ENCODE measurements at places on chromosomes 3 and 15.
A peak's percentile ranks its signal among the peaks of the same experiment; 100 is the strongest.

DNA sequence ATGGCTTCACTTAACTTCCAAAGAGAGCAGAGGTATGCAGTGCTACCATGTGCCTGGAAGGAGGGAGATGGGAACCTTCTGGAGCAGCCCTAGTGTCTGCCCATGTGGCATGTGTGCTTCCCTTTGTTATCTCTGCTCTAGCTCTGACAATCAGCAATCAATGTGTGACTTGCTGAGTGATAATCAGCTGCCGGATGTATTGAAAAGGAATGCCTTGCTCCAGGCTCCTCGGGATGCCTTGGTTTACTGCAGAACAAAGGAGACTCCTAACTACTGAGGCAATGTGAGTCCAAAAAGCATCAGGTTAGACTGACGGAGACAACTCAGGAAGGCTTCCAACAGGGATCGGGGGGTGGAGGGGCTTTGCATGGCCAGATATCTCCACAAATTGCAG, 36.0 kb upstream of the CORO2B start:
- DNase-seq, result no peak

DNA sequence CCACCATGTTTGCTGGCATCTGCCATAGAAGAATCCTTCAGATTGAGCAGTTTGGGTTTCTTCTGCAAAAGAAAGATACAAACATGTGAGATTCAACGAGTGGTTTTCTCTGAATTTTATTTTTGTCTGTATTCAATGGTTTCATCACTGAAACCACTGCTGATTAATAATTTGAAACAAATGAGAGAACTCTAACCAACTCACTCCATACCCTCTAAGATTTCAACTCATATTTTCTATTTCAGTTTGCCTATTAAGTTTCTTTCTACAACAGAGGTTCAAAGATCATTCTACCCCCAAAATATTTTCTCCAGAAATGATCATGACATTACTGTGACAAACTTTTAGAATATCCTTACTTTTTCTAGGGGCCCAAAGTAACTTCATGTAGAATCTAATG, 38.7 kb upstream of the MAN2C1 start:
- DNase-seq, result no peak

- DNase-seq, result no peak
Observed at GRCh38 chr3:73188707-73189106, 127.2 kb downstream of the EBLN2 start.

DNA sequence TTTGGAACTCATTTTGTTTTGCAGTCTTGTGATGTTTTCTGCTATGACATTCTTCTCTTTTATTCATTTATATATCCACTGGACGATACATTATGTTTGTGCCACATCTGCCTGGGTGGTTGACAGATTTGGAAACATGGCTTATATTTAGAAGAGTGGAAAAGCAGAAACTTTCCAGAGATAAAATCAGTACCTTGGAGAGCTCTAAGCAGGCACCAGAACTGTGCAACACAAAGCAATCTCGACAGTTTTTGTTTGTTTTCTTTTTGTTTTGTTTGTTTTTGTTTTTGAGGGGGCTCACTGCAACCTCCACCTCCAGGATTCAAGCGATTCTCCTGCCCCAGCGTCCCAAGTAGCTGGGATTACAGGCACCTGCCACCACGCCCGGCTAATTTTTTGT, 45.5 kb downstream of the SYN2 start:
- DNase-seq, result no peak

GRCh38 chr3:116770815-116771450, 61.4 kb downstream of the TUSC7 start:
- DNase-seq, result peak; percentile 84

- no peak for DNase-seq
Observed at GRCh38 chr3:195802261-195802701, 9.4 kb downstream of the MUC4 start.

DNA sequence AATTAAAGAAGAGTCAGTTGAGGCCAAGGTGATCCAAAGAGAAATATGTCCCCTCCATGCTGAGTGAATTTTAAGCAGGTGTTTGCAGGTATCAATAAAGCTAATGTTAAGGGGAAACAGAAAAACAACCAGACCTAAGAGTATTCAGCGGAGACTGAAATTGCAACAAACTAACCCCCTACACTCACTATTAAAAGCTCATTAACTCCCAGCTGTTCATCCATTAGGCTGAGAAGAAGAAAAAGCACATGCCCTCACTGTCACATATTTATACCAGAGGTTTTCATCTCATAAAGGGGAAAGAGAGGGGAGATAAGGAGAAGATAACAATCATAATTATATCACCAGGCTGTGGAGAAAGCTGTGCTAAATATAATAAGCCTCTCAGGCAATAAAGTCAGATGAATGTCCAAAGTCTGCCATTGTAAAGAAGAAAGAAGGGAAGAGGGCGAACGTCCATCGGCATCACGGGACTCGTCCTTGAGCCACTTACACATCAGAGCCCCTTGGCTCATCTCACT, 145.2 kb downstream of the TAFA4 start:
- DNase-seq, result no peak

DNA sequence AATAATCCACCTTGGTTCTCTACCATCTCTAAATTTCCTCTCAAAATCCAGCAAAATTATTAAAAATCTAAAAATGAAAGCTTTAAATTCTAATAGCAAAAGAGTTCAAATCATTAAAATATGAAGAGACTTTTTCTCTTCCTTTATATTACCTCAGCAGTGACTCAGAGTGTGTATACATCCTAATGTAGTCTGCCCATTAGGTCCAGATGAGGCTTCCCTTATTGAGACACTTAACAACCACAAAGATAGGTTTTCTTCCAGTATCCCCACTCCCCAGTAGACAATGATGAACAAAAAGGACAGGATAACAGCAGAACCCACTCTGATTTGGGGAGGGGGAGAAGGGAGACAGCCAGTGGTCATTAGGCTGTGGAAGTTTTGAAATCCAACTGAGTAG, 61.5 kb upstream of the DCBLD2 start:
- no peak for DNase-seq

DNA sequence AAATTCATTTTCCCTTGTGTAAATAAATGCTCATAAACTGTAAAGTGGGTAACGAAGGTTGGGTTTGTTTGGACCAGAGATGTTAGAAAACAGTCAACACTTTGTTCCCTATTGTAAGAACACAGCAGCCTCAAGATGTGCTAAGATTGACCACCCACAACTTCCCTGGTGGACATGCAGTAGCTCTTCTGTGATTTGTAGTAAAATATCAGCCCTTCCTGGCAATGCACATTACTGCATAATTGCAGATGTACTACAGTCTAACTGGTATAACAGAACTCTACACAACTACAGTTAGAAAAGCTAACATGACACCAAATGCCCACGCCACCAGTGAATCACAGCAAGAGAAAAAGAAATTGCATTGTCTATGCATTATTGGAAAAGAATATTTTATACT, 129.4 kb downstream of the FGF12 start:
- no peak for DNase-seq

GRCh38 chr3:30934208-30934550, 39.7 kb upstream of the GADL1 start:
- DNase-seq, result no peak

GRCh38 chr3:11288786-11289637, 16.8 kb downstream of the ATG7 start:
- no peak for DNase-seq

GRCh38 chr3:94303897-94304296, 241.0 kb downstream of the NSUN3 start:
- no peak for DNase-seq

DNA sequence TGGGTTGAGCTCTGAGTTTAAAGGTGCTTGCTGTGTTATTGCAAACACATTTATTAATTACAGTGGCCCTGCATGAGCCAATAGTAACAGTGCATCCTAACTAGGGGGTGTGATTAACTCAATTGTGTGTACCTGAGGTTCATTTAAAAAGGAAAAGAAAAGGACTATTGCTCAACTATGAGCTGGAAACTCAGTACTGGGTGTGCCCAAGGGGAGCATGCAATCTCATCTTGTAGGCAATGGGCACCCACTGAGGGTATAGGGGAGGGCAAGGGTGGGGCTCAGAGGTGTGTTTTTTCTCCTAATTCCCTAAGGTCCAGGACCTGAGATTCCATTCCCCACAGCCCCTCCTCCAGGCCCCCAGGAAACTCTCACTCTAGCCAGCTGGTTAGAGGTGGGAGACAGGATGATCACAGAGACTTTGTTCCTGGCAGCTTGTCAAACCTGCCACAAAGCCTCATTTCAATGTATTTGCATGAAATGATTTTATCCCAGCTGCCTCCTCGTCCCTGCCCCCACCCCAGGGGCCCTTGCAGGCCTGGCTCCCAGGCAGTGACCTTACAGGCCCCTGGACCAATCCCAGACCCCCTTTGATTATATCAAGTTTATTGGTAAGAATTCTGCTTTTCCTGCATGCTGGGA, 220.7 kb downstream of the TBC1D2B start:
- DNase-seq, result no peak

GRCh38 chr3:76585794-76586392, 454.0 kb upstream of the ROBO2 start:
- DNase-seq, result no peak

- peak; percentile 53 for DNase-seq
Observed at GRCh38 chr15:75727851-75728715, 15.4 kb upstream of the CSPG4 start.

GRCh38 chr3:27325419-27325818, 43.8 kb downstream of the NEK10 start:
- DNase-seq, result no peak

DNA sequence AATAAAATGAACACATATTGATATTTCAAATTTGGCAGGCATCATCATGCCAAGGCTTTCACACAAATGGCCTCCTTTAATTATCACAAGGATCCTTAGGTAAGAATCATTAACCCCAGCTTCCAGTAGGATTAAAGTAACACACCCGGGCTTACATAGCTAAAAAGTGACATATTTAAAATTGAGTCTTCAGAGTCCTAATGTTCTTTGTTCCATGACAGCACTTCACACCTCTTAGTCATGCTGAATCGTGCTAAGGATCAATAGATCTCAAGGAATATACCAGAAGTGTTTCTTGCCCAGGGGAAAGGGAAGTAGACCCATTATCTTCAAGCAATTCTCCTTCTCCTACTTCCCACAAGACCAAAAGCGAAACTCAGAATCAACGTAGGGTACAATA, 76.6 kb upstream of the SOX2 start:
- DNase-seq, result no peak

- peak; percentile 62 for DNase-seq
Observed at GRCh38 chr15:70327856-70328678, 230.3 kb upstream of the TLE3 start.

DNA sequence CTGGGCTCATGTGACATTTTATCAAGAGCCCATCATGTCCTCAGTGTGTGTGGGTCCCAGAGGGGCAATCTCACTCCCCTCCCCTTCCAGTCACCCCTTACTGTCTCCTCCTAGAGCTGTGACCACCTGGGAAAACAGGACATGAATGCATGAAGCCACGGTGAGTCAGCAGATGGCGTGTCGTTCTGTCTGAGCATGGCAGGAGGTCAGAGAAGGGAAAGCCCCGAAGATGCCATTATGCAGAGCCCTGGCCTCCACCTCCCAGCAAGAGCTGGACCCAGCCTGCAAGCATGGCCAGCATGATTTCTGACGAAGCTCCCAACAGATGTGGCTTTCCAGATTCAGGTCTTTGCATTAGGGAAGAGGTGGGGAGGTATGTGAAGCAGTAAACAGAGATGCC, 118.5 kb downstream of the TLE3 start:
- DNase-seq, result peak; percentile 46

DNA sequence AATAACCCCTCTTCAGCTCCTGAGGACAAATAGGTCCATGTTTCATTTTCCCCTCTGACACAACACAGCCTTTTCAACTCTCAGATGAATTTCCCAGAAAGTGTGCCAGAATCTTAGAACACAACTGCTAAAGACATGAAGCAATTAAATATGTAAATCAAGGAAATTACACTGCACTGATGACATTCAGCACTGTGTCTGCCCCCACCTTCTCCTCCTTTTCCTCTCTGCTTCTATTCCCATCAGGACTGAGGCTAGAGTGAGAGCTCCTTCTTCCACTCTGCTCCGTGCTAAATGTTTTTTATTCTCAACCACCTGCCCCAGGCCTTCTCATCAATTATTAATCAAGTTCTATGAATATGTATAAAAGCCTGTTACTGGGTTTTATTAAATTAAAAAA, 596.1 kb downstream of the TUSC7 start:
- DNase-seq, result no peak

DNA sequence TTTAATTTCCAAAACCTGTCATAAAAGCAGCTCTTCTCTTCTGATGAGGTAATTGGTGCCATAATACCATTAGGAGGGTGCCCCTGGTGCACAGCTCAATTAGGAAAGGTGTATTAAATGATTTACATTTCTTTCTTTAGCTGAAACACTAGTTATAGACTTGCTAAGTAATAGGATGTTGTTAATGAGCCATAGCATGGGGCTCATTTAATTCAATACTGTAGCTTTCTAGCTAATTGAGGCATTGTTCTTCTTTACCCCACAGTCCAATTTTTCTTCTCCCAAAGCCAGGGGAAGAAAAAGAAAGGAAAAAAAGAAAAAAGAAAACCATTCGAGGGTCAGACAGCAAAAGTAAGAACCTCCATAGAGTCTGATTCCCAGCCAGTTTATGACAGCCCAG, 164.0 kb upstream of the HES1 start:
- DNase-seq, result no peak

DNA sequence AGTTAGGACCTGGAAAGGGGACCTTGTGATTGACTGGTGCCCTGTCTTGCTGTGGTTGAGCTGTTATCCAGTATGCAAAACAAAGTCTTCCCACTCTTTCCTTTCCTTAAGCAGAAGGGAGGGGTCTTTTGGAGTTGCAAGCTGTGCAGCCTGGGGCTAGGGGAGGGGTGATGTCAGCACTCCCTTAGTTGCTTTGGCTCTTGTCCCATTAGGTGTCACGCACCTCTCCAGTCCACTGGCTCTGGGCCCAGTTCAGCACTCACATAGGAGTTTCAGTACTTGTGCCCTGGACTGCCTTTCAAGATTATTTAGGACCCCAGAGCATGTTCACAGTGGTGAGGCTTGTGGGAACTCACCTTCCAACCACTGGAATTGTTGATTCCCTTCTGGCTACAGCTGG, 238.5 kb downstream of the DOCK3 start:
- DNase-seq, result peak; percentile 91

DNA sequence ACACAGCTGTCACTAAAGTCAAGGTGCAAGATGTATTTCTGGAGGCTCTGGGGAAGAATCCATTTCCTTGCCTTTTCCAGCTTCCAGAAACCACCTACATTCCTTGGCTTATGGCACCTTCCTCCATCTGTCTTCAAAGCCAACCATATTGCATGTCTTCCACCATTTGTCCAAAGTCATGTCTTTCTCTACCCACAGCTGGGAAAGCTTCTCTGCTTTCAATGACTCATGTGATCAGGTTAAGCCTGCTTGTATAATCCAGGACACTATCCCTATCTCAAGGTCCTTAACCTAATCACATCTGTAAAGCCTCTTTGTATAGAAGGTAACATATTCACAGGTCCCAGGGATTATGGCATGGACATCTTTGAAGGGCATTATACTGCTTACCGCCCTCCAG, 14.2 kb downstream of the ARHGAP31 start:
- DNase-seq, result no peak

GRCh38 chr3:112407214-112407887, 74.4 kb downstream of the CD200 start:
- DNase-seq, result no peak

- no peak for DNase-seq
Observed at GRCh38 chr15:49848282-49848724, 227.5 kb downstream of the DTWD1 start.

All from ELF-1 (cell line).